ENCODE measurements at places on chromosomes 2 and 18.

- no peak for DNase-seq
Measured at GRCh38 chr2:71864085-71864484, 283.6 kb downstream of the CYP26B1 start.

GRCh38 chr2:113167962-113168340 lies 5.8 kb upstream of the PSD4 start:
- DNase-seq = no peak

DNA sequence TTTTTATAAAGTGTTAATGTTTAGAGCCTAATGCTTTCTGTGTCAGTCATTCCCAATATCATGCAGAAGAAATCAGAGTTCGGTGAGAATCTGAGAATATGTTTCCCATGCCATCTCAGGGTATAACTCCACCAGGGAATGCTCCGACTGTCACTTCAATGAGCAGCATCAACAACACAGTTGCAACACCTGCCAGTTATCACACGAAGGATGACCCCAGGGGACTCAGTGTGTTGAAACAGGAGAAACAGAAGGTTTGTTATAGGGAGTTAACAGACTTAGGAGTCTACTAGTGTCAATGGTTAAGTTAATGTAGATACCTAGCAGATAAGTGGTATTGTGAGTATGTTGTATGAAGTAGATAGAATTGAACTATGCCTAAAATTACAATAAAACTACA lies 31.0 kb downstream of the VAPA start:
- no peak for DNase-seq

- DNase-seq = no peak
Measured at GRCh38 chr2:72414137-72414760, 266.6 kb upstream of the CYP26B1 start.

- DNase-seq = no peak
Measured at GRCh38 chr2:232971744-232972143, 41.3 kb downstream of the NGEF start.

DNA sequence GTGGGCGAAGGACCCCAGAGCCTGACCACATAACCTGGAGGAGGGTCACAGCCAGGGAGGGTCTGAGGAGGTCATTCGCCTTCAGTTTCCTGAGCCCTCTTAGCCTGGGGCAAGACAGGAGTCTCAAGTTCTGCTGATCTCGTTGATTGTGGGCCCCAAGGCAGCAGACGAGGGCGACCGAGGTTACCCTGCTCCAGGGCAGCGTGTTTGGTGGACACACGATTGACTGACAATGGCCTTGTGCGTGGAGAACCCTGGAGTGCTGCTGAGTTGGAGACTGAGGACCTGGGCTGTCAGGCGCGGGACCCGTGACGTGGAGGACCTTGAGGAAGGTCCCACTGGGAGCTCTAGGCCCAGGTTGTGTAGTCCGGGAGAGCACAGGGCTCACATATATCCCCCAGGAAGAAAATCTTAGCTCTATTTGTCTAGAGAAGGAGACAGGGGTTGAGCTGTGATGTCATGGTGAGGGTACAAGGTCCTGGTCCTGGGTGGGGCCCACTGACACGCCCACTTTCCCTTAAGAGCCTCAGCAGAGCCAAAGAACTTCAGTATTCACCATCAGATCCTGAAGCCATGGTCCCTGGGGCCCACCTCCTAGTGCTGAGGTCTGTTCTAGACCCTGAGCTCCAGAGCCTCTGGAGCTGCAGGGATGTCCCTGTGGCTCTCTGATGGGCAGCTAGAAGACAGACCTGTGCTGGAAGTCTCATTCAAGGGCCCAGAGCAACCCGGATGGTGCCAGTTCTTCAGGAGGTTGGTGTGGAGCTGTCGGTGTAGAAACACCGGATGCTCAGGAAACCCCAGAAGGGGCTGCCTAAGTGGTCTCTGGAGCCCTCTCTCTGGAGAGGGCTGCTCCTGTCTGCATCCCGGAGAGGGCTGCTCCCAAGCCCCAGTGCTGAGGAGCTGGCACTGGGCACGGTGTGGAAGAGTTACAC lies 53.1 kb downstream of the DYSF start:
- DNase-seq = no peak

DNA sequence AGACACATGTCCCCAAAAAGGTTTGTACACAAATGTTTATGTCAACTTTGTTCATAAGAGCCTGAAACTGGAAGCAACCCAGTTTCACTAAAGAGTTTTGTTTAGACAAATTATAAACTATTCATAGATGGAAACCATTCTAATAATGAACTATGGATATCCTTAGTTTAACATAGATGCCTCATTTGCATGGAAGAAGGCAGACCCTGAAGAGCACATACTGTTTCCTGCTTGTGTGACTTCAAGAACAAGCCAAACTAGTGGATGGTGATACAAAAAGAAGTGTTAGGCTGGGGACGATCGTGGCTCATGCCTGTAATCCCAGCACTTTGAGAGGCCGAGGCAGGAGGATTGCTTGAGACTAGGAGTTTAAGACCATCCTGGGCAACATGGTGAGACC lies 48.1 kb downstream of the ACOXL start:
- DNase-seq = no peak

- DNase-seq = no peak
Measured at GRCh38 chr2:64341461-64341860, 112.5 kb upstream of the LGALSL start.

GRCh38 chr2:219506802-219507526 lies 7.3 kb upstream of the ASIC4 start:
- peak; percentile 32 for DNase-seq

- no peak for DNase-seq
Measured at GRCh38 chr2:211175956-211176355, 619.6 kb downstream of the CPS1 start.

GRCh38 chr2:112342067-112342550 lies 66.7 kb downstream of the ZC3H6 start:
- DNase-seq = peak; percentile 11

GRCh38 chr2:20676353-20677215 lies 9.6 kb downstream of the GDF7 start:
- DNase-seq = no peak

- peak; percentile 63 for DNase-seq
Measured at GRCh38 chr2:179340678-179341077, 76.0 kb upstream of the SESTD1 start.

DNA sequence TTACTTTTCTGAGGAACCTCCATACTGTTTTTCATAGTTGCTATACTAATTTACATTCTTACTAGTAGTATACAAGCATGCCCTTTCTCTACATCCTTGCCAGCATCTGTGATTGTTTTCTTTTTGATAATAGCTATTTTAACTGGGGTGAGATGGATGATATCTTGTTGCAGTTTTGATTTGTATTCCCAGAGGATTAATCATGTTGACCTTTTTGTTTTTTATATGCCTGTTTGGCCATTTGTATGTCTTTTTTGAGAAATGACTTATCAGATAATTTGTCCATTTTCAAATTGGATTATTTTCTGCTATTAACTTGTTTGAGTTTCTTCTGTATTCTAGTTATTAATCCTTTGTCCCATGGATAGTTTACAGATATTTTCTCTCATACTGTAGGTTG lies 141.5 kb downstream of the UBR3 start:
- DNase-seq = no peak

DNA sequence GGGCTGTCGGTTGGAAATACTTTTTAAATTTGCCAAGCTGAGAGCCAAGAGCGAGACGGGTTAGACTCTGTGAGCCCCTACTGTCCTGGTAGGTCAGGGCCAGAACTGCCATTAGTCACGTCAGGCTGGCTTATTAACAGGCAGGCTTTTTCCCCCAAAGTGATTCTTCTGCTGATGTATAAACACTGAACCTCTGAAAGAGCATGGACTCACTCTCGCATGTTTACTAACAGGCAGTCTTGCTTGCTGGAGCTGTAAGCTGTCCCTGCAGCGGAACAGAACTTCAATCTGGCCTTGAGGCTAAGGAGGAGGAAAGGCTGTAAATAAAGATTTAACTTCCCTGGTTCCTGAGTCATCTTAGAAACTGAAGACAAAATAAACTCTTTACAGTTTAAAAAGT lies 288.4 kb downstream of the PIEZO2 start:
- peak; percentile 10 for DNase-seq

DNA sequence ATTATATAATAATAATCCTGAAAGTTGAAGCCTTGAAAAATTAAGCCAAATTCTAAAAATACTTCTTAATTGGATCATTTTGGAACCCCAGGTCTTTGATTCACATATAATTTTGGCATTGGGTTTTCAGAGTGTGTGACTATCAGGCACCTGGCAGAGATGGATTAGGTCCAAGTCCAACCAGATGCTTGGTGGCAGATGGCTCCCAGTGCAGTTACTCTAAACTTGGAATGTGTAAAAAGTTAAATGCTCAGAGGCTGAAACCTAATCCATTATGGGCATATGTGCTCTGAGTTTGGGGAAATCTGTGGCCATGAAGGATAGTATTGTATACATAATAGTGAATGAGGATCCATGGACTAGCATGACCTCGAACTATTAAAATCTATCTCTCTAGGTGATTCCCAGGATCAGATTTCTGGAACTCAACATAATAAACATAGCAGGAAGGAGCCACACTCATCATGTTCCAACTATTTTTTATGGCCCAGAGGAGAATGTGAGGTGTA lies 333.0 kb downstream of the RPRM start:
- DNase-seq = no peak

DNA sequence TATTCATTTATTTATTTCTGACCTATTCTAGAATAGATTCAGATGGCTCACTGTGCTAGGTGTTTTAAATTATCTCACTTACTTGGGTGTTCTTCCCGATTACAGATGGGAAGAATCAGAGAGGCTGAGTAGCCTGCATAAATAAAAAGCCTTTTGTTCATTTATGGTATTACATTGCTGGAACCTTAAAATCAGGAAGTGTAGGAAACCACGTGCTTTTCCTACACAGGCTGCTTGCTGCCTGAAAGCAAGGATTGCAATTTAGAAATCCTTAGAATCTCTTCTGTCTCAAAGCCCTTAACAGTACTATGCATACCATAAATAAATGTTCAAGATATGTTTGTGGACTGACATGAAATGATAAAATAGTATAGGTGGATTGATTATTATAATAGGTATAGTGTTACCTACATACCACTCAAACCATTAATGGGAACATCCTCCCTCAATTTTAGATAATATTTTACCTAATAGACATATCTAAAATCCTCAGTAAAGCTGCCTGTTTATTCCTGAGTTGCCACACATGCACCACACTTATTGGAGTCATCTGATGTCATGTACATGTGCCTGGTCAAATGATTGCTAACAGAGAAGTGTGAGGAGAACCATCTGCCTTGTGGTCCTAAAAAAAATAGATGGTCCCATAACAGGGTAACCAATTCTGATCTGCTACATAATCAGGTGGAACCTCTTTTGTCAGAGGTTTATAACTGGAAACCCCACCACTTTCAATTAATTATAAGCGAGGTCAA lies 73.5 kb upstream of the C2orf15 start:
- no peak for DNase-seq

GRCh38 chr2:191846515-191847476 lies at the start of gene CAVIN2:
TSS of gene CAVIN2 (minus strand) at chr2:191847088. CDS start at chr2:191846925, 163 bp downstream.
- peak; percentile 91 for DNase-seq

DNA sequence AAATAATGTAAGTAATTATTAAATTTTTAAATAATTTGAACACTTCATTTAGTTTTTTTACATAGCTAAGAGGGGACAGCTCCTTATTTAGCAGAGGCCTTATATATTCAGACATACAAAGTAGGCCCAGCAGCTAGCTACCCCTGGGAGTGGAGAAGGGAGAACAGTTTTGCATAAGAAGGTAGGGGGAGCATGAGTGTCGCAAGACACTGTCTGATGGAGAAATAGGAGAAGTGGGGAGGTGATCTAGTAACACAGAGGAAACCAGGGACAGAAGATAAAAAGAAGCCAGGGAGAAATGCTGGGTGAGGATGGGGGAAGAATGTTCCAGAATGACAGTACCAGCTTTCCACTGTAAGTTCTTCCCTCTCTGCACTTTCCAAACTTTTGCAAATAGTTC lies 16.0 kb upstream of the RGPD4 start:
- no peak for DNase-seq

DNA sequence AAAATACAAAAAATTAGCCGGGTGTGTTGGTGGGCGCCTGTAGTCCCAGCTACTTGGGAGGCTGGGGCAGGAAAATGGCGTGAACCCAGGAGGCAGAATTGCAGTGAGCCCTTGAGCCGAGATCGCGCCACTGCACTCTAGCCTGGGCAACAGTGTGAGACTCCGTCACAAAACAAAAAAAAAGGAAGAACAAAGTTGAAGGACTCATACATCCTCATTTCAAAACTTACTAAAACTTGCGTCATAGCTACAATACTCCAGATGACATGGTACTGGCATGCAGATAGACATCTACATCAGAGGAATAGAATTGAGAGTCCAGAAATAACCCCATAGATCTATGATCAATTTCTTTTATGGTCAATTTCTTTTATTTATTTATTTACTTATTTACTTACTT lies 13.6 kb upstream of the CYP27C1 start:
- no peak for DNase-seq

GRCh38 chr2:198004173-198004572 lies 199.8 kb downstream of the PLCL1 start:
- peak; percentile 41 for DNase-seq

- DNase-seq = no peak
Measured at GRCh38 chr2:8378016-8378810, 303.6 kb upstream of the ID2 start.

GRCh38 chr18:79739440-79739778 lies 58.3 kb upstream of the KCNG2 start:
- no peak for DNase-seq

DNA sequence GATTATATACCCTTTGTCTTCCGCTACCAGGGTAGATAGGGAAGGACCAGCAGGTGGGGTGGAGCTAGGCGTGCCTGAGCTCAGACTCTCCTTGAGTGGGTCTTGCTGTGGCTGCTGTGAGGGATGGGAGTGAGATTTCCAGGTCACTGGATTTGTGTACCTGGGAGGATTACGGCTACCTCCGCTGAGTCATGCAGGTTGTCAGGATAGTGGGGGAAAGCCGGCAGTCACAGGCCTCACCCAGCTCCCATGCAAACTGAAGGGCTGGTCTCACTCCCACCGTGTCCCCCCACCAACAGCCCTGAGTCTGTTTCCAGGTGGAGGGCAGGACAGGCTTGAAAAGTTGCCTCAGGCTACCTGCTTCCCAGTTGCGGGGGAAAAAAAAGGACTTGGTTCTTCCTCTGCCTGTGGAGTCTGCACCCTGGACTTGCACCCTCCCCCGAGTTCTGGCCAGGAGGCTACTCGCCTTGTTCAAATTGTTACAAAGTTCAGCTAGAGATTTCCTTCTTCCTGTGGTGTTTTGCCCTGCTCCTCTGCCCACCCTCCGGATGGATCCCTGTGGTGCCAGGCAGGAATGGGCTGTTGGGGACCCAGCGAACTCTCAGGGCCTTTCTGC lies 268.3 kb downstream of the VAPA start:
- no peak for DNase-seq

GRCh38 chr2:239152239-239152915 lies 248.4 kb downstream of the HDAC4 start:
- no peak for DNase-seq

- DNase-seq = peak; percentile 79
Measured at GRCh38 chr2:150485114-150485870, 2.2 kb downstream of the RND3 start.

DNA sequence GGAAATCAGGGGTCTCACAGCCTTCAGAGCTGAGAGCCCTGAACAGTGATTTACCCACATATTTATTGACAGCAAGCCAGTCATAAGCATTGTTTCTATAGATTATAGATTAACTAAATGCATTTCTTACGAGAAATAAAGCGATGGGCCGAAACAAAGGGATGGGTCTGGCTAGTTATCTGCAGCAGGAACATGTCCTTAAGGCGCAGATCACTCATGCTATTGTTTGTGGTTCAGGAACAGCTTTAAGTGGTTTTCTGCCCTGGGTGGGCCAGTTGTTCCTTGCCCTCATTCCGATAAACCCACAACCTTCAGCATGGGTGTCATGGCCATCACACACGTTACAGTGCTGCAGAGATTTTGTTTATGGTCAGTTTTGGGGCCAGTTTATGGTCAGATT lies 36.4 kb downstream of the TANC1 start:
- no peak for DNase-seq

Data from foreskin fibroblast (primary cell).